ENCODE measurements at places on chromosomes 4 and X. TPM values are rescaled to one million over a fixed set of nuclear protein-coding genes. Genes with fewer than 3 reads are reported as not detected.

Gene FGF13
- 4.6 TPM for total RNA-seq

Gene PRSS12
- 59.9 TPM for total RNA-seq

Gene FREM3
- total RNA-seq = not detected

Gene ERCC6L
- not detected for total RNA-seq

Gene TLR10
- total RNA-seq = not detected

Gene FAM47E
- total RNA-seq = 1.0 TPM

GRCh38 chrX:50627696-50628095, 157.1 kb upstream of the DGKK start:
- no peak for DNase-seq

DNA sequence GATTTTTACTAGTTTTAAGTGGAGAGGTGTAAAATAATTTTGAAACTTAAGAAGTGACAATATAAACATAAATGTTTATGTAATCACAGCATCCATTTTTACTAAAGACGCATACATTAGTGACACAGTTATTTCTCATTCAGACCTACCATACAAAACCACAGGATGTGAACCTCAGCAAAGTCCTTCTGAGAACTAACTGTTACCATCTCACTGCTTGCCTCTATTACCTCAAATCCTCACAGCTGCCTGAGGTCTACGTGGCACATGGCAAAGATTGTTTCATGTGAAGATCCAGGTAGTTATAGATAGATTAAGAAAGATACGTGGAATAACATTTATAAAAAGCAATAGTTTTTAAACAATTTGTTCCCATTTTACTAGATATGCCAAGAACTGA, 189.0 kb downstream of the SLITRK2 start:
- no peak for DNase-seq

GRCh38 chr4:126687655-126688358, 945.0 kb upstream of the INTU start:
- DNase-seq = peak; percentile 21

GRCh38 chrX:66016905-66017658, 22.8 kb downstream of the VSIG4 start:
- DNase-seq = no peak

DNA sequence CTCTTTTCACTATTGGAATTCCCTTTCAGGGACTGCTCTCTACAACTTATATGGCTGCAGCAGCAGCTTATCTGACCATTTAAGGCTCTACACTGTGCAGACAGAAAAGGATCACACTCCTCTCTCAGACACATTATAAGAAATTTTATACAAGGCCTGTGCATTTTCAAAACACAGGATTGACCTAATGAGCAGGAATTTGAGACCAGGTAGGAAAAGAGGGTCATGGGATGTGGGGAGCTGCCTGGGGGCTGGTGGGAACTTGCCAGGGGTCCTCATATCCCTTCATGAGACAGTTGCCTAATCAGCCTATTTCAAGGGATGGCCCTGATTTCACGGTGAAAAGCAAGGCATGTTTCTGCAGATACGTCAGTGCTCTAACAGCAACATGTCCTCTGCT, 77.1 kb downstream of the SORBS2 start:
- no peak for DNase-seq

DNA sequence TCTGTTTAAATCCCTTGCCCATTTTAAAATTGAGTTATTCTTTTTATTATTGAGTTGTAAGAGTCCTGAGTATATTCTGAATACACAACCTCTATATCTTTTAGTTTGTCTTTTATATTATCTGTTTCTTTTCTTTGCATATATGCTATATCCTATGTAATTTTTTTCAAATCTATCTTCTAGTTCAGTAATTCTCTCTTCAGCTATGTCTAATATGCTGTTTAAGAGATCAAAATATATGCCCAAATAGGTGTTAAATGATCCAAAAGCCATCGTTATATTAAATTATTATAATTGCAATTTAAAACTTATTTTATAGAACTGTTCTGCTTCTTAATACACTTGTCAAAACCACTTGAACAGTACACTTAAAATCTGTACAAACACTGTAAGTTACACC, 107.4 kb upstream of the TSPAN5 start:
- no peak for DNase-seq

GRCh38 chrX:63675716-63676115, 109.3 kb downstream of the ARHGEF9 start:
- no peak for DNase-seq

DNA sequence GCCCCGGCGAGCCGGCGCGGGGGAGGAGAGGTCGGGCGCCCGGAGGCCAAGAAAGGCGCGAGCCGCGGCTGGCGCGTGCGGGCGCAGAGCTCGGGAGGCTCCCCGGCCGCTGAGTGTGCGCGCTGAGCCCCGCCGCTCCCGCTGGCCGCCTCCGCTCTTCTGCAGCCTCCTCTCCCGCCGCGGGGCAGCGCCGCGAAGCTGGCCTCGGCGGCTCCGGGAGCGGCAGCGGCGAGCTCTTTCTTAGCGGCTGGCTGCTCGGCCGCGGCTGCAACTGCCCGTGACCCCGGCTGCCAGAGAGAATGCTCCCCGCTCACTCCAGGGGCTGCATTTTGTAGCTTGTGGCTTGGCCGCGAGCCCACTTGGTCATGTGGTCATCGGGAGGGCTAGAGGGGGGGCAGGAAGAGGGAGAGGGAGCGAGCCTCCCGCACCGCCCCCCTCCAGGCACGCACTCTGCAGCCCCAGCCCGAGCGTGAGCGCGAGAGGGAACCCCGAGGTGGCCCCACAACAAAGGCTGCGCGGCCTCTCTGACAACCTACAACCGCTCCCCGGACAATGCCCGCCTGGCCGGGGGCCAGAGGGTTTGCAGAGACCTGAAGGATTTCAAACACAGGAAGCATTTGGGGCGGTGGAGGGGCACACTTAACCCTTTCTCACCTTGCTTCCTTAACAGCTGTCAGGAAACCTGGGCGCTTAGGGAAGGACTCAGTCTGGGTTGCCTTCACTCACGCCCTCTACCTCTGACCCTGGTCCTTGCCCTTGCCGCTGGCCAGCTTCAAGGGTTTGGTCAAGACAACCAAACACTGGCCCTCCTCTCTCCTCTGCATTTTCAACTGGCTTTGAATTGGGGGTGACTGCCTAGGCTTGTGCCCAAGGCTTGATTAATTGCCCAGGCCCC, at the start of gene APLN:
APLN (minus strand) TSS at position 305 of the 895 bp plus-strand sequence. CDS start 326 bp downstream, outside the sequence.
- peak; percentile 46 for DNase-seq

DNA sequence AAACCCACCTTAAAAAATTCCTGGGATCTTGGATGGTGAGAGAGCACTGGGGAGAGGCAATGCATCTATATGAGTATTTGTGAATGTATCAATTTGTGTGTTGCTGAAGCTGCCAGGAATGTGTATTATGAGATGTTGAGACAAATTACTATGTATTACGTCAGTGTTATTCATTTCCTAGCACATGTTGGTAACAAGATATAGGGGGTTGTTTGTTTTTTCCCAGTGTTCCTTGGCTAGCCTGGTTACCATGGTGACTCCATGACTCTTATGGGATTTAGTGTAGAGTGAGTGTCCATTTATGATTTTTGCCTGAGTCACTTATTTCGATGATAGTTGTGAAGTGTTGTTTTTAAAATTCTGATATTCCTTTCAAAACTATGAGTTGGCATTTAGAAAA, 65.6 kb downstream of the RAB40A start:
- DNase-seq = peak; percentile 85

GRCh38 chrX:636981-637659, 6.5 kb downstream of the SHOX start:
- no peak for DNase-seq

DNA sequence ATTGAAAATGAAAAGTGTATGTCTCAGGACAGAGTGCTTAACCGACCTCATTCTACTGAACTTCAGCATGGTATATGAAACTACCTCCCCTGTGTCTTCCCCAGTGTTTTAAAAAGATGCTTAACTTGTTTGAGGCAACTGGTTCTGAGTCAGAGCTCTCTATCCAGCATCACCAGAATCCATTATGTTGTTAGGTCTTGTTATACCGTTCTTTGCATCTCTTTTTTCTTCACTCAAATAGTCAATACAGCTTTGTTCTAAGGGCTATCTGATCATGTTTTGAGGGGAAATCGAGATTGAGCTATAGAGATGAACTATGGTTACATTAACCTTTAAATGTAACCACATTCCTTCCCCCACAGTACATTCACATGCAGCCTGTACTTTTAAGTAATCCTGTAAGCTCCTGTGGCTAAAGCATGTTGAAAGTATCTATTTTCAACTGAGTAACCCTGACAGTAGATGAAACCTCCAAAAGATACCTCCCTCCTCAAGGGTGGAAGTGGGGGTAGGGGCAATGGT, 514.4 kb downstream of the RPA4 start:
- DNase-seq = no peak

DNA sequence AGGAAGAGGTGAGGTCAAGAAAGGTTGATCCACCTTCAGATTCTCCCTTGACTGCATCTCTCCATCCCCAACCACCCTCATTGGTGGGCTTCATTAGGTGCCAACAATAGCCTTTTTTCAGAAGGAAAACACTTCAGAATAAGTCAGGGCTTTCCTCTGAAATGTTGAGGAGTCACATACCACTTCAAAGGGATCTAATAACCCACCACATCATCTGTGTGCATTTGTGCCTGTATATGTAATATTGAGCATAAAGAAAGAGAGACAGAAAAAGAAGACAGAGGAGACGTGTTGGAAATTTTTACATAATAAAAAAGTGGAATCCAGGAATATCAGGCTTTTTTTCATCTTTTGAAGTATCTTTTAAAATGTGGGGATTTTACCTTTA, 209.1 kb upstream of the SLC7A11 start:
- DNase-seq = no peak

DNA sequence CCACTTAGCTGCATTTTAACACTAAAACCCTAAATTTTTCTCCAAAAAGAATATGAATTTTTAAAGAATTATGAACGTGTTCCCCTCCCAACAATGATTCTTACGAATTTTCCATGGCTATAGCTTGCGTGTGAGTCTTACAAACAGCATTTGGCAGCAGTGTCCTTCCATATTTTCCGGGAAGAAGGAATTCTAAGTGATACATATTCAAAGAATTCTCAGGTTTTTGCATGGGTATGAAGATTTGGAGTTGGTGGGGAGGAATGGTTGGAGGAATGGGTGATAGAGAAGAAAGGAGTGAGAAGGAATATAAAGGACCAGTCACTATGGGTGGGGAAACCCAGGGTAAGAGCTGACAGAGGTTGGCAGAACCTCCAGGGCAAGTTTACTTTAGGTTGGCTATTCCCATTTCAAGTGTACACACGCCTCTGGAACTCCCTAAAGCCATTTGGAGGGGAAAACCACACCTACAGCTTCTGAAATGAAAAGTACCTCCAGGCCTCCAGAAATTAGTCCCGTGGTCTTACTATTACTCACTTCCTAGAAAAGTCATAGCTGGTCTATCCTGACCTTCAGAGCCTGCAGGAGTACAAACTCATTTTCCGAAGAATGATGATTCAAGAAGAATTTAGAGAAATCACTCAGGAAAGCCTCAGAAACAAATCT, 420.8 kb upstream of the DIPK2B start:
- DNase-seq = peak; percentile 84

GRCh38 chr4:17786567-17786966, 5.1 kb upstream of the FAM184B start:
- DNase-seq = peak; percentile 56

DNA sequence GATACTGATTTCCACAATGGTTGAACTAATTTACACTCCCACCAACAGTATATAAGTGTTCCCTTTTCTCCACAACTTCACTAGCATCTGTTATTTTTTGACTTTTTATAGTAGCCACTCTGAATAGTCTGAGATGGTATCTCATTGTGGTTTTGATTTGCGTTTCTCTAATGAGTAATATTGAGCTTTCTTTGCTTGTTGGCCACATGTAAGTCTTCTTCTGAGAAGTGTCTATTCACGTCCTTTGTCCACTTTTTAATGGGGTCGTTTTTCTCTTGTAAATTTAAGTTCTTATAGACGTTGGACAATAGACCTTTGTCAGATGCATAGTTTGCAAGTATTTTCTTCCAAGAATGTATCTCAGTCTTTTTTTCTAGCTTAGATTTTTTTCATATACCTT, 10.0 kb downstream of the FBXW7 start:
- DNase-seq = peak; percentile 59

All from fibroblast of lung (primary cell).